ENCODE measurements at places on chromosomes 1 and 21. TPM values are rescaled to one million over a fixed set of nuclear protein-coding genes. Genes with fewer than 3 reads are reported as not detected.

The CD52 gene
- not detected for total RNA-seq

The ADORA3 gene
- not detected for total RNA-seq

The RAB7B gene
- total RNA-seq, result 0.59 TPM

The AADACL4 gene
- total RNA-seq, result not detected

The ZNF281 gene
- 23.3 TPM for total RNA-seq

The GBP1 gene
- total RNA-seq, result 35.6 TPM

The RIPPLY3 gene
- not detected for total RNA-seq

The TNFRSF18 gene
- 0.18 TPM for total RNA-seq

The RIMS3 gene
- 0.20 TPM for total RNA-seq

The BMP8B gene
- total RNA-seq, result 0.07 TPM
